Kidney tubule cell (primary cell): ENCODE measurements at places on chromosomes 12 and 14.

- DNase-seq = no peak
Observed at GRCh38 chr12:57539134-57539768, 7.7 kb downstream of the DCTN2 start.

DNA sequence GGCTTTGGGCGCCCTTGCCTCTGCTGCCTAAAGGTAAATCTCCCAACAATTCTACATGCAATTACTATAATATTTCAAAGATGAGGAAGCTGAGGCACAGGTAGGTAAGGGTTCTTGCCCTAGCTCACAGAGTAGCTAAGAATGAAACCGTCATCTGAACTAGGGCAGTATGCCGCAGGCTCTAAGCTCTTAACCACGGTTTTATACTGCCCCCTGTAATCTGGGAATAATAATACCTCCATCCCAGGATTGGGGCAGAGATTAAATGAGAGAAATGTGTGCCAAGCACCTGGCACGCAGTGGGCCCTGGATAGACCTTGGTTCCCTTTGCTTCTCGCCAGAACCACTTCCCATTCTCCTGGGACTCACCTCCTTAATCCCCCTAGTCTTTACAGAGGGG lies 1.5 kb upstream of the HRK start:
- DNase-seq = peak; percentile 28

GRCh38 chr12:124842073-124842749 lies 21.5 kb downstream of the SCARB1 start:
- no peak for DNase-seq

DNA sequence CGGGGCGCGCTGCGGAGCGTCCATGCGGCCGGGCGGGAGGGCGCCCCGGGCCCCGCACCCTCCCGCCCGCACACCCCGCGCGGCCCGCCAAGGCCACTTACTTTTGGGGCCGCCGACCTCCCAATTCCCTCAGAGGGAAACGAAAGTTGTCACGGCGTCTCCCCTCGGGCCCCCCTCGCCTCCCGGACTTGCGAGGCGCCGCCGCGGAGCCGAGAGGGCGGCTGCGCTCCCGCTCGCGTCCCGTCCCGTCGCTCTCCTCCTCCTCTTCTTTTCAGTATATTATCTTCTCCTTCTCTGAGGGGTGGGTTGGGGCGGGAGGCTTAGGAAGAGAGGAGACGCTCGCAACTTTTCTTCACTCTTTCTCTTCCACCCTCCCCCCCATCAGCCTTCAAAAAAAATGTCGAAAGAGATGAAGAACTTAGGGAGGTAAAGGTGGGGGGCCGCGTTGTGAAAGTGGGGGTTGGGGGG lies 613 bp downstream of the DUSP16 start:
- DNase-seq = peak; percentile 33

DNA sequence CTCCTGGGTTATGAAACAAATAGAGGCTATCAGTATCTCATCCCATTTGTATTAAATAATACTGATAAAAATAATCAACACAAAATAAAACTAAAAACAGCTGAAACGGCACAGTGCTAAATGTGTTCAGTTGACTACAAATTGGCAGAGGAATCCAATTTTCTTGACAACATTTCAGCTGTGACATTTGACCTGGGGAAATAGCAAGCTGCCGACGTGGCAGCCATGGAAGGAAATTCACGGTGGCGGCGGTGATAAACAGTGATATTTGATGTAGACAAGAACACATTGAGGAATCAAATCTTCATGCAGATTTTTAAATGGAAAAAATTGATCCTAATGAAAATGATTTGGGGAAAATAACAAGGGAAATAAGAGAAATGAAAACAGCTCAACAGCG lies 159.1 kb upstream of the RTL1 start:
- DNase-seq = no peak

GRCh38 chr12:55847033-55847432 lies 4.3 kb upstream of the MMP19 start:
- no peak for DNase-seq
